NB4 (cell line): ENCODE measurements at places on chromosomes 7 and 10.

DNA sequence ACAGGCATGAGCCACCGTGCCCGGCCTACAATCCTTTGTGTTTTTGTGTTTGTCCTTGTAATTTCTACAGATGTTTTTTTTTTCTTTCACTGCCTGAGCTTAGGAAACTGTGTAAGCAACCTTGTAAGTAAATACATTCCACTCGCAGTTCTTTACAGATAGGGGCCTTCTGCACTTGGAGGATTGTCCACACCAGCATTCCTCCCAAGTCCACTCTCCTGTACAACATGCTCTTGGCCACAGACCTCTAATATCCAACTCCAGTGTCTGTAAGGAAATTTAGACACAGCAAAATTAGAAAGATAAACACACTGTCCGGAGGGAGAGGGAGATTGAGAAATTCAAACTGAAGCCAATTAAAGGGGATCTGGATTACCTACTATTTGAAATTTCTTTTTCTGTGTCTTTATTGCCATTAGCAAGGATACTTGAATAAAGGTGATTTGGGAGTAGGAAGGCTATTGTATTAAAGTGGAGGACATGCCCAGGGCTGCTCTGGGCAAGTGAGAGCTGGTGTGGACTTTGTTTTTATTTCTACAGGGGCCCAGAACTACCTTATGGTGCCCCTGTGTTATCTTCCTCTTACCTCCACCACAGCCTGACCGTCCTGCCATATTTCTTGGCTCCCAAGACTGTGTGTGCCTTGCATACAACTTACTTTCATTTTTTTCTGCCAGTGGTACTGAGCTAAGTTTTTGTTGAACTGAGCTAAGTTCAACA is 9.7 kb downstream of the MXI1 start:
- DNase-seq = no peak

GRCh38 chr7:69906283-69906995 is 308.2 kb downstream of the AUTS2 start:
- peak; percentile 90 for DNase-seq

- DNase-seq = no peak
Measured at GRCh38 chr10:59678884-59679301, 30.8 kb downstream of the SLC16A9 start.

DNA sequence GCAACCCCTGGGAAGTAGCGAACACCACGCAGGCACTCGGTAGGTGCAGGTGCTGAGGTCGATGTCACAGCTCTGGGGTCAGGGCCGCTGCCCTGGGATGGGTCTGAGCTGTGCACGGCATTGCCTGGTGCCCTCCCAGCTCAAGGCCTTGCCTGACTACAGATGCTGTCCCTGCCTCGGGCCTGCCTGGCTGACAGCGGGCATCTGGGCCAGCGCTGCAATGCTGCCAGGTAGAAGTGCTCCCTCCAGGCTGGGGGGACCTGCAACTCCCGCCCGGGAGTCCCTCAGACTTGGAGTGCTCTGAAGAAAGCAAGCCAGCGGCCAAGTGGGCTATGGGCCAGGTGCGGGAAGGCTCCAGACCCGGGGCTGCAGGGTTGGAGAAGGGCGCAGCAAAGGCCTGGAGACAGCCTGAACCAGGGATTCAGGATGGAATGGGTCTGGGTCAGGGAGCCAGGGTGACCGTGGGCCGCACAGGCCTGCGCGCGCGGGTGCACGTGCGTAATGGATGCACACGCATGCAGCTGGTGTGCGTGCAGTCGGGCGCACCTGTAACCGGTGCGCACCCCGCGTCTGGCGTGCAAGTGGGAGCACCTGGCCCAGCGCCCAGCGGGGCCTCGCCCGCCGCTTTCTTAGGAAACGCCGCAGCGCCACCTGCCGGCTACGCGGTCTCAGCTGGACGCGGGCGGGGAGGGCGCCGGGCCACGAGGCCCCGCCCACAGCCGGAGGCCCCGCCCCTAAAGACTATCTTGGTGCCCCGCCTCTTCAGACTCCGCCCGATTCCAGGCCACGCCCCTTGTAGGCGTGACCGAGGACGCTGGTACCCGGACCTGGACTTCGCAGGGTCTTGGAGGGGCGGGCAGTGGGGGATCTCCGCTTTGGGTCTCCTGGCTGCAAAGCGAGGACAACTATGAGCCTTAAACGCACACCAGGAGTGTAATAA is 46.7 kb downstream of the MICALL2 start:
- peak; percentile 91 for DNase-seq

GRCh38 chr10:124648738-124649137 is 95.4 kb downstream of the FAM53B start:
- DNase-seq = peak; percentile 96

GRCh38 chr7:154304231-154304630 is 252.0 kb downstream of the DPP6 start:
- no peak for DNase-seq

- no peak for DNase-seq
Measured at GRCh38 chr10:43952760-43953159, 304.1 kb upstream of the ZNF32 start.

GRCh38 chr7:134029743-134030142 is 97.4 kb upstream of the LRGUK start:
- DNase-seq = no peak

DNA sequence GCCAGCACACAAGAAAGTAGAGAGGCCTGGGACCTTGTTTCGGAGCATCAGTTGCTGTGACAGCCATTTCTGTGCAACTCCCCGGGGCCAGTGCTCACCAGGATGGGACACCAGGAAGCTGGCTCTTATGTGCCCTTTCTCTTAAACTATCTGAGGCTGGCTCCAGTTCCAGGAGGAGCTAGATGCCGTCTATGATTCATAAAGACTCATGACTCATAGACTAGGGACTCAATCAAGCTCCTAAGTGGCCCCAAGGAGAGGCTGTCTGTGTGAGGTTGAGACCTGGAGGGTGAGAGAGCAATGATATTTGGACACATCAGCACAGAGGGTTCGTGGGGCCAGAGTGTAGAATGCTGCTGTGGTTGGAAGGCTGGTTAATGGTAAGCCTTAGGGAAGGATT is 580.1 kb downstream of the CCSER2 start:
- DNase-seq = peak; percentile 6

DNA sequence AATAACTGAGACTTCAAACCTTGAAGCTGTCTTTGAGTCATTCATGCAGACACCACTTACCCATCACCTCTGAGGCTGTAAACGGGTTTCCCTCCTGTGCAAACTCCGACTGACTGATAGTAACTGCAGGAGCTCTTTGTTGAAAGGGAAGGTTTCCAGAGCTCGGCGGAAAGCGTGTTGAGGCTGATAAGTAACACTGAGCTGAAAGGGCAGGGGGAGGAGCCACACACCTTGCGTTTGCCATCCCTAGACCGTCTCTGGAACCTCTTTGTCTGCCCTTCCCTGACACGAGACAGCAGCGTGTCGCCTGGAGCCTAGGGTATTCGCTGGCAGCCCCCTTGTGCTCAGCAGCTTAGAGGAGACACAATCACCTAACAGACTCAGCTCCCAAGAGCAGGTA is 134.0 kb downstream of the PAXIP1 start:
- no peak for DNase-seq

DNA sequence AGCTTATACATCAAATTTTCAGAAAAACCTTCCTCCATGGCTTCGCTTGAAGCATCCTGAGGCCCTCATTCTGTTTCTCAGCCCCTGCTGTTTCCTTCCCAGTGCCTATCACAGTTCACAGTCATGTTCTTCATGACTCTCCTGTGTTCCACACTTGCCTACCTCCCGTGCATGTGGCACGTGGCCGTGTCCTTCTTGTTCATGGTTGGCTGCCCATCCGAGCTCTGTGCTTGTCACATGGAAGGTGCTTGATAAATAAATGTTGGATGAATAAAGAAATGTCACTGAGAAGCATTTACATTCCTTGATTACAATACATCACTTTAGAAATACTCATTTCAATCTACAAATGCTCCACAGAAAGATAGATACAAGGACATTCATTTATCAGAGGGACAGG is 23.7 kb upstream of the EGFR start:
- DNase-seq = no peak

DNA sequence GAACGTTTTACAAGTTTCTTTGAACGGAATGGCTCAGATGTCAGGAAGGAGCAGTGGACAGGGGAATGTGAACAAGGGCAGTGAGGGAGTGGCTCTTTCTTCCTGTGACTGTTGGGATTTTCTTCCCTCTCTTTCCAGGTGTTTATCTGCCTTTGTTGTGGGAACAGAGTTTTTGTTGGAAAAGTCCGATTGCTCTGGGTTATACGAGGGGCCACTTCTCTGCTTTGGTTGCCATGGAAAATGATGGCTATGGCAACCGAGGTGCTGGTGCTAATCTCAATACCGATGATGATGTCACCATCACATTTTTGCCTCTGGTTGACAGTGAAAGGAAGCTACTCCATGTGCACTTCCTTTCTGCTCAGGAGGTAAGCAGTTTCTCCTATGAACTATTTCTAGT is 41.4 kb downstream of the ZRANB1 start:
- no peak for DNase-seq

GRCh38 chr7:99734987-99735386 is at the start of gene CYP3A7:
CYP3A7 (minus strand) TSS chr7:99735196; CDS start chr7:99735093, 103 bp downstream.
- no peak for DNase-seq

- no peak for DNase-seq
Measured at GRCh38 chr7:80641548-80641947, 3.1 kb downstream of the CD36 start.

- DNase-seq = peak; percentile 21
Measured at GRCh38 chr7:69738396-69738951, 140.2 kb downstream of the AUTS2 start.

DNA sequence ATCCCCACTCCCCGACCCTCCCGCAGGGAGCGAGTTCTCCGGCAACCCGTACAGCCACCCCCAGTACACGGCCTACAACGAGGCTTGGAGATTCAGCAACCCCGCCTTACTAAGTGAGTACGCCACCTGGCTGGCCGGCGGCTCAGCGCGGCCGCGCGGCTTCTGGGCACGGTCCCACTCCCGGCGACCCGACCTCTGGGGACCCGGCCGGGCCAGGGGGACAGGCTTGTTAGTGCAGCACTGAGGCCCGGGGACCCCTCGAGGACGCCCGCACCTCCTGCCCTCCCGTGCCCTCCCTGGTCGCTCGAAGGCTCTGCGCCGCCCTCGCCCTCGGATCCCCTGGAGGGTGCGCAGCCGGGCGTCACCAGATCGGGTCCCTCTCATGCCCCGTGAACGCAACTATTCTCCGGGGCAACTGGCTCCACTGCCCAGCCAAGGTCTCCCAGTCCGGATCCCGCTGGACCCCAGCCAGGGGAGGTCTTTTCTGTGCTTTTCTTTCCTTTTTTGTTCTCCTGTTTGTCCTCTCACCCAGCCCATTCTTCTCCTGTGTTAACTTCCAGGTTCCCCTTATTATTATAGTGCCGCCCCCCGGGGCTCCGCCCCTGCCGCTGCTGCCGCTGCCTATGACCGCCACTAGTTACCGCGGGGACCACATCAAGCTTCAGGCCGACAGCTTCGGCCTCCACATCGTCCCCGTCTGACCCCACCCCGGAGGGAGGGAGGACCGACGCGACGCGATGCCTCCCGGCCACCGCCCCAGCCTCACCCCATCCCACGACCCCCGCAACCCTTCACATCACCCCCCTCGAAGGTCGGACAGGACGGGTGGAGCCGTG is 81.8 kb downstream of the PAX2 start:
- DNase-seq = peak; percentile 67

GRCh38 chr7:81207801-81208200 is 288.9 kb upstream of the SEMA3C start:
- DNase-seq = no peak

- no peak for DNase-seq
Measured at GRCh38 chr10:67098461-67098860, 172.6 kb downstream of the LRRTM3 start.

DNA sequence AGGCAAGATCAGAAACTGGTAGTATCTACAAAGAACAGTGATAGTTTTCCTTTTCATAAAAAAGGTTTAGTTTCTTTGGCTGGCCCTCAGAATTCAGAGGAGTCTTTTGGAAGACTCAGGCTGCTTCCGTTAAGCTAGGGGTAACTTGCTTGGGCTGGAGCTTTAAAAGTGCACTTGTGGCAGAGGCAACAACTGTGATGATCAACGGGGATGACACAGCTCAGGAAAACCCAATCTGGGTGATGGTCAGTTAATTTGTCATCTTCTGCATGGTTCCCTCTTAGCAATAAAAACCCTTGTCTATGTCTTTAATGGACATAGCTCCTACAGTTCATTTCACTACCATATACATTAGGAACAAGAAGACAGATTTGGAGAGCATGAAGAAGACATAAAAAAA is 46.7 kb downstream of the SGMS1 start:
- no peak for DNase-seq

DNA sequence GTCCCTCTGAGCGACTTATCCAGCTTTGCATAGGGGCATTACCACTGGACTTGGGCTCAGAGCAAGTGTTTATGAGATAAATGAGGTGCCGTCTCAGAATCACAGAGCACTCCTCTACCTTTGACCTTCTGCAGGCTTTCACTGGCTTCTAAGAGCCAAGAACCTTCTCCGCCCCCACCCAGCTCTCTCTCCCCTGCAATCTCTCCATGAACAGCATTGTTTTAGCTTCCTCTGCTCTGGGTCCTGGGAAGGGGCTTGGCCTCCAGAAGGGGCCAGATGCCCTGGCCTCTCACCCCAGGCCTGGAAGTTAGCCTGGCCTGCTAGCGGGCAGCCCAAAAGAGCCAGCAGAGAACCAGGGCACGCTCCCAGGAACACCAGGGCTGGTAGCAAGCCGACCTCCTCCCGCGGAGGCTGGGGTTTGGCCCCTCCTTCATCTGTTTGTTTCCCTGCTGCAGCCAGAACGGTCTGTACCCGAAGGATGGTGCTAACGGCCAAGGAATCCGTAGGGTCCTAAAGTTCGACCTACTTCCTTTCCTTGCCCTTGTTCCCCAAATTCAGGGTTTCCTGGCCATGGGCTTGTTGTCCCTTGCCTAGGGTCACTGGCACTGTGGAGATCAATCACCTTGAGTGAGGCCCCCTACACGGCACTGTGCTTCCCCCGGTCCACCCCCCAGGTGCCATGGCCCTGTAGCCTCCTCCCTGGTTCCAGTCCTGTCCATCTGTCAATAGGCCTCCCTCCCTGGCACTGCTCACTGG is 18.7 kb upstream of the DDIT4 start:
- DNase-seq = peak; percentile 87

DNA sequence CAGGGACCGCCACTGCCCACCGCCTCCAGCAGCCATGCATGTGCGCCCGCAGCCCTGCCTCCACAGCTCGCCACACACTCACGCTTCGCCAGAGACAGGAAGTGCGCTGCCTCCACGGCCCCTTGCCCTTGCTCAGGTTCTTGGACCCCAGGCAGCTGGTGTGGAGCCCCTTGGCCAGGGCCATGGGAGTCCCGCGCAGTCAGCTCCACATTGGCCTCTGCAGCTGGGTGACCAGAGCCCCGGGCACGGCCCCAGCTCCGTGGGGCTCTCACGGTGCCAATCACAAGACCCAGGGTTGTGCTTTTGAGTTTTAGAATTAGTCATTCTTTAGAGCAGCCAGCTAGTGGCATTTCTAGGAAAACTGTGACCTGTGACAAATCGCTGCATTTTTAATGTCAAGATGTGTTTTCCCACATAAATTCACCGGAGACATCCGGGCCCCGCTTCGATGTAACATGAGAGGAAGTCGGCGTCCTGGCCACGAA is 4.3 kb upstream of the UTF1 start:
- DNase-seq = no peak

- DNase-seq = no peak
Measured at GRCh38 chr10:31536302-31536701, 217.3 kb downstream of the ZEB1 start.

GRCh38 chr7:94250987-94251386 is 143.7 kb upstream of the COL1A2 start:
- DNase-seq = no peak

GRCh38 chr10:86167121-86167761 is 199.4 kb downstream of the GRID1 start:
- no peak for DNase-seq
